Hypothalamus (tissue), 51 donors: ENCODE measurements at places on chromosomes 2 and 18.

DNA sequence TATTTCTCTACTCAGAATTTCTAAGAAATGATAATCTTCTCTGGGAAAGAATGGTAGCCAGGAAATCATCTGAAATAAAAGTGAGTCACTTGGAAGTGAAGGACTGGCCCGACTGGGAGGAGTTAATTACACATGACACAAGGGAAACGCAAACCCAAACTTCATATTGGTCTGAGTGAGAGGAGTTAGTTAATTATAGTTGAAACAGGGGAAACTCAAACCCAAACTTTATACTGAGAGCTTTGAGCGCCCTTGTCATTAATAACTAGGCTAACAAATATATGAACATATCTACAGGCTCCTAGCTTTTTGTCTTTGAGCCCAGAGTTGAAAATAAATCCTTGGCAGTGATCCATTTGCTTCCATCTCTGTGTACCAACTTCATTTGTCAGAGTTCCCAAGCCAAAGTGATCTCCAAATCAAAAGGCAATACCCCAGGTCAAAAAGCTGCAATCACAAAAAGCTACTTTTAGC lies 187.8 kb upstream of the COL3A1 start:
- DNase-seq, result no peak

DNA sequence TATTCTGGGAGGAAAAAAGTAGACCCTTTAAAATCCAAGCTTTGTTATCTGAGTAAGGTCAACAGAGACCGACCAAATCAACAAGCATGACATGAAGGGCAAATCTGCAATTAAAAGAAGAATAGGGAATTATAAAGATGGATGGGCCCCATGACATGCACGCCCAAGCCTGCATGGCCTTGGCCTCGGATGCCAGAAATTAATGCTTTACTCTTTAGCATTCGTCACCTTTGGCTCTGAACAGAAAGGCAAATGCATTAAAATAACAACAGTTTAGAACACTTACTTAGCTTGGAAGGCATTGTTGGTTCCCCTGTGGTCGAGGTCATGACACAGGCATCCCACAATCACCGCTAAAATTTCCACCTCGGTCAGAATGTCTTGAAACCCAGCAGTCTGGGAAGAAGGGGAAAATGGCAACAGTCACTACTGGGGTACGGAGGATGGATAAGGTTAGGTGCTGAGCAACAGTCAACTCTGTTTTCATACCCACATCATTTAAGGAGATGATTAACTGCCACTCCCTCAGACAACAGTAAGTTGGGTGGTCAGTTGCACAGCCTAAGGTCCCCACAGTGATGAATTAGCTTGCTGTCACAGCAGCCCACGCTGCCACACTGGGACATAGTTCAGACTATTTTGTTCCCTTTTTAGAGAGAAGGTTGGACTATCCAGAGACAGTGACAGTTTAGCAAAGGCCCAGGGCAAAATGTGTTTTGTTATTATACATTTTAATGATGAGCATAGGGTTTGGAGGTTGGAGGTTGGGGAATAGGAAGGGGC lies 319.1 kb downstream of the AGPS start:
- DNase-seq, result no peak

DNA sequence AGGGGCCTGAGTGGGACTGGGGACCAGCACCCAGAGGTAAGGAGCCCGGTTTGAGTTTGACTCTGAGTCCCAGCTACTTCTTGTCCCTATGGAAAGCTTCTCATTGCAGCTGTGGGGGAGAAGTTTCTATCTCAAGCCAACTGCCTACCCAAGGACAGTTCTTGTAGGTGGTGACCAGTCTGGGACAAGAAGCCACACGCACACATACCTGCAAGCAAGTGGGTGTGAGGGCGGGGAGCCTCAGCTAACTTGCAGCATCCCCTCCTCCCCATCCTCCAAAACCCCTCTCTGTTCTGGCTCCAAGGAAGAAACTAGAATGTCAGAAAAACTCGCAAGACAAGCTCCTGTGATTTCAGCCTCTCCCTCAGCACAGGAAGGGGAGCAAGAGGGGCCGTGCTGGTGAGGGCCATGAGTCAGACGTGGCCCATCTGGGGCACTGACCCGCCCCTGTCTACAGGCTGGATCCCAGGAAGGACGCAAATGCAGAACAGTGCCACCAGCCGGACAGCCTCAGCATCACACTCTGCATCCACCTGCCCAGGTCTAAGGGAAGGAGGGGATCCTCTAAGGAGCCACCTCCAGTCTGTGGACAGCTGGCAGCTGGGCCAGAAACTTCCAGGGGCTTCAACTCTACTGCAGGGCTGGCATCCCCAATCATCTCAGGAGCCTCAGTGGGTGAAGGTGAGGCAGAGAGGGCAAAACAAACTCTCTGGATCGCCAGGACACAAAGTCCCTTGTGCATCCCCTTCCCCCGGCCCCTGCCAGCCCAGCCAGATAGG lies 103.4 kb downstream of the TNS1 start:
- no peak for DNase-seq

DNA sequence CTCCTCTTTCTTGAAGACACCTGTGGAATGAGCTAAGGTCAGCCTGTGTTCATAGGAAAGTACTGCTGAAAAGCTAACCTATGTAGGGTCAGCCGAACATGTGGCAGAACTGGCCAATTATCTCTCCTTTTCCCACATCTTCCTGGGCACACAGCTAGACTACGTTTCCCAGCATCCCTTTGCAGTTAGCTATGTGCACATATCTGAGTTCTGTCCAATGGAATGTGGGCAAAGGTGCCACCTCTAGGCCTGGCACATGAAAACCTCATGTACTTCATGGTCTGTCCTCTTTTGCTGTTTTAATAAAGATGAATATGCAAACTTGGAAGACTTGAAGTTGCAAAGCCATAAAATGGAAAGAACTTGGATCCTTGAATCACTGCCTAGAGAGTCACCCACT lies 352.6 kb downstream of the TNS1 start:
- DNase-seq, result no peak

- no peak for DNase-seq
These were observed 50.9 kb upstream of the KCNE4 start for GRCh38 chr2:223000872-223001796.

GRCh38 chr2:69119104-69119894 lies 106.3 kb downstream of the ANTXR1 start:
- no peak for DNase-seq

DNA sequence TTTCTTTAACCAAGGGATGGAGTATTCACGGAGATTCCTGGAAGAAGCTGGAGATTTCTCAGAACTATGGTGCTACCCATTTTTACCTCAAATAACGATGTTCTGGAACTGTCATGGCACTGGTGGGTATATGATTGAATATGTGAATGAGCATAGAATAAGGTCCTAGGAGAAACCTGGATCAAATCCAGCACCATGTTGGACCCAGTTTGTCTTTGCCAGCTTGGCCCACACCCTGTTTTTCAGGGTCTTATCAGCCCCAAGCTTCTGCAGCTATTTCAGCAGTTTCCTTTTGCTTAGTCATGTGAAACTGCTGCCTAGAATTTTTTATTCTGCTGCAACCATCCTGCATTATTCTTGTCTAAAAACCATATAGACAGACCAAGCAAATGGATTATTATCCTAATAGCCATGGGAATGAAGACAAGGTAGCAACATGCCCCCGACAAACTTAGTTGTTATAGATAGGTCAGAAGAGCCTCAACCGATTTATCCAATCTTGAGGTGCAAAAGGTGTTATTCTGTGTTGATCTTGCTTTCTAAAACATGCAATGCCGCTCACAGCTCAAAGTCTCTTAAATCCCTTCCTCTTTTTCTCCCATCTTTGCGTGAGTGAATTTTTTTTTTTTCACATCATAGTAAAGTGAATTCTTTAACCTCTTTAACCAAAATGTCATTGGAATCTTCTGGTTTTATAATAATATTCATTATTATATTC lies 133.6 kb downstream of the PRPF40A start:
- no peak for DNase-seq

DNA sequence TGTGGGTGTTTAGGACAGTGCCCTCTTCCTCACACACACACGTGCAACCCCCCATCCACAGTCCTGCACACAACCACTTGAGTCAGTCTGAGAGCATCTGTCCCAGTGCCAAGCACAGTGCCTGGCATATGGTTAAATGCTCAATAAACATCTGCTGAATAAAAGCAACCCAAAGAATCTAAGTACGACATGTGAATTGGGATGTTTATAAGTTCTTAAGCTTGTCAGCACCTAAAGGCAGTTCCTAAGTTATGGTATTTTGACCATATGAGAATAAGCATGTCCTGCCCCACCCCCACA lies 37.8 kb downstream of the CAPN13 start:
- no peak for DNase-seq

DNA sequence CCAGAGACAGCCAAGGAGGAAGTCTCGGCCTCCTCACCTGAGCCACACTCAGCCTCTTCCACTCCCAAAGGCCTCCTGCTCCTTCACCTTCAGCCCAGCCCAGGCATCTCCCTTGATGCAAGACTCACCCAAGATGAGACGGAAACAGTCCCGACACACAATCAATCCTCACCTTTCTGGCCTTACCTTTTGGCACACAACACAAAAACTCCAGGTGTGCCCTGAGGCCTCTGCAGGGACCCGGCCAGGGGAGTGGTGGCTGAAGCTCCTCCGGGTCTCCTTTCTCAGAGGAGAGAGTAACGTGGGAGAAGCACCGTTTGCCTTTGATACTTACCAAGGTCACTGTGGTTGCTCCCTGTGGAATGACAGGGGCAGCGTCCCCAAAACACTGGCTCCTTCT lies 23.8 kb upstream of the EFHD1 start:
- no peak for DNase-seq

GRCh38 chr2:224020523-224020922 lies 18.6 kb downstream of the SERPINE2 start:
- DNase-seq, result no peak

GRCh38 chr18:23856466-23857163 lies 157.9 kb upstream of the TTC39C start:
- DNase-seq, result no peak

GRCh38 chr2:100742277-100743254 lies 77.4 kb upstream of the NPAS2 start:
- no peak for DNase-seq

DNA sequence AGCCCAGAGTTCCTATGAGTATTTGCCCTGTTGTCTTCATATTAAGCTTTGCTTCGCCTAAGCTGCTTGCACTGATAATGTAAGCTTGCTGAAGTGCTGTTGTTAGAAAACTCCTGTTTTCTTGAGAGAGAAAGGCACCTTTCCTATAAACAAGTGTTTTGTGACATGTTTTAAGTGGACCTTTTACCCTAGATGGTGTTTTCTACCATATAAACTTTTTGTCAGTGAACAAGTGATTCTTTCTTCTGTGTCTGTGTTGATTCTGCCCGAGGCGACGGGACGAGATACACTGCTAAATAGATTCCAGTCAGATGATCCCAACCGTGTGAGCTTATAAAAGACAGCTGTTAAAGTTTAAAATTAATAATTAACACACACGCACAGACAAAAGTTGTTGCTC lies 24.1 kb downstream of the CABLES1 start:
- no peak for DNase-seq

DNA sequence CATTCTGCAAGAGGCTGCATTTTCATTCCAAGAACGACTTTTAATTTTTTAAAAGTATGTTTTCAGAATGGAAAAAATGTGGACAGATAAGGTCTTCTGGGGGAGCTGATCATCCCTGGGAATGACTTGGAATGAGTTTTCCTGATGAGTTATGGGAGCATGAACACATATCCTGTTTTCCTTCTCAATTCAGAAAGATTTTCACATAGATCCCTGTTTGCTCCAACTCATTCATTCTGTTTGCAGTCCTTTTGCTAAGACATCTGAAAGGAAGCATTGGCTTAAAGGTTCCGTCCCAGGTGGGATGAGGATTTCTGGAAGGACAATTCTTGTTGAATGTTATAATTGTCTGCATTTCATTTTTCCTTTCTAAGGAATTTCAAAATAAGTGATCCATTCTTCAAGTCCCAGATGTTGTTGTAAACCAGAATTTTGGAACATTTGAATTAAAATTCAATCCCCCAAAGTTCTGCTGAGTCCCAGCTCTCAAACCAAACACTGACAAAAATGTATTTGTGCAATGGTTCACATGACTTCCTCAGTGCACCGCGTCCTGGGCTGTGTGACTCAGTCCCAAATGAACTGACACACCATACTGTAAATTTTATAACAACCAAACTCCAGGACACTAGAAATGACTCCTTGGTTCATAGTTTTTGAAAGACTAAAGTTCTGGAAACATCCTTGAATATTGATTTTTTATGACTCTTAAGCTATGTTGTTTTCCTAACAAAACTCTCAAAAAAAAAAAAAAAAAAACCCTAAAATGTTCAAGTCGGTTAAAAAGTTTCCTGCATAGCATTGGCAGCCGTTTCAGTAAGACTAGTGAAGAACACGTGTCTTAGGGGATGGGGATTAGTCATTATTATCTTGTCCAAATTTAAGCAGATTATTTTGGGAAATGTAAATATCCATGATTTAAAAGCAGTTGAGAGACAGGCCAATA lies 281.8 kb upstream of the TCF4 start:
- no peak for DNase-seq

DNA sequence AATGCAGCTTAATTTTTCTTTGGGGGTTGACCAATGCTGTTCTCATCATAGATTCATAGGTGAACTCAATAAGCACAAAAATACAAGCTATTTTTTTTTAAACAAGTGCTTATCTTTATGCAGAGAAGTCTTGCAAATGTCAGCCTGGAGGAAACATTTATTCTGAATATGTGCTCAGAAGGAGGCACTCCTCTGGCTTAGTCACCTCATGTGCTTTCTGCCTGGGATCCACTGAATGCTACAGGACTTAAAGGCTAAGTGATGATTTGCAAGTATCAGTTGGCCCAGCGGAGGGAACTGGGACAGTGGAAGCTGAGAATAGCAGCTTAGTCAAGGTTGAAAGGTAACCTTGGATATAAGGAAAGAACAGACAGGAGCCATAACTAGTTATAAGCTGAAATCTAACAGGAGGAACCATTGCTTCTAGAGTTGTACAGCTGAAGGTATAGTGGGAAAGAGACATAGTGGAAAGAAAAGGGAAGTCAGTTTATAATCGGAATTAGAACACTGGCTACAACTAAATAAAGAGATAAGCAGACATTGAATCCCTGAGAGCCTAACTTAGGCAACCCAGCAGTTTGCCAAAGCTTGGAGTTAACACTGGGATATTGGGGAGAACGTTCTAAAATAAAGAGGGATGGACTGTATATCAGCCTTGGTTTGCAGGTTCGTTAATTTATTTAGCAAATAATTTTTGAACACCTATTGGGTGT lies 488.7 kb downstream of the SUCLG1 start:
- no peak for DNase-seq

- DNase-seq, result no peak
These were observed 49.2 kb downstream of the PLB1 start for GRCh38 chr2:28544922-28545589.
